AML-193 (cell line): ENCODE measurements at places on chromosomes 6 and 20.

GRCh38 chr6:33694401-33694931 is 17.0 kb downstream of the UQCC2 start:
- no peak for DNase-seq

GRCh38 chr20:5100684-5101347 is 18.9 kb downstream of the PCNA start:
- peak; percentile 56 for DNase-seq

DNA sequence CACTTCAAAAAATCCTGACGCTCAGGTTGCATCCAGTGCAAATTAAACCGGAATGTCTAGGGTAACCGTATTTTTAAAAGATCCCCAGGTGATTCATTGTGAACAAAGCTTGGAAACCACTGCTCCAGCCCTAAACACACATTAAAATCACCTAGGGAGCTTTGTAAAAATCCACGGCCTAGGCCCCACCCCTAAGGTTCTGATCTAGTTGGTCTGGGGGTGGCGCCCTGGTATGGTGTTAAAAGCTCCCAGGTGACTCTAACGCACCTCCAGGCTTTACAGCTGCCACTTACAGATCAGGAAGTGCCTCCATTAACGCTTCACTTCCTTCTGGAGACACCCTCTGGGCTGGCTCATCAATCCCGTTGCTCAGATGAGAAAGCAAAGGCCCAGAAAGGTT is 92.2 kb downstream of the GRM4 start:
- no peak for DNase-seq

- no peak for DNase-seq
Observed at GRCh38 chr6:51842061-51842803, 245.2 kb downstream of the PKHD1 start.

GRCh38 chr6:23170049-23170448 is 600.7 kb downstream of the HDGFL1 start:
- DNase-seq = no peak

DNA sequence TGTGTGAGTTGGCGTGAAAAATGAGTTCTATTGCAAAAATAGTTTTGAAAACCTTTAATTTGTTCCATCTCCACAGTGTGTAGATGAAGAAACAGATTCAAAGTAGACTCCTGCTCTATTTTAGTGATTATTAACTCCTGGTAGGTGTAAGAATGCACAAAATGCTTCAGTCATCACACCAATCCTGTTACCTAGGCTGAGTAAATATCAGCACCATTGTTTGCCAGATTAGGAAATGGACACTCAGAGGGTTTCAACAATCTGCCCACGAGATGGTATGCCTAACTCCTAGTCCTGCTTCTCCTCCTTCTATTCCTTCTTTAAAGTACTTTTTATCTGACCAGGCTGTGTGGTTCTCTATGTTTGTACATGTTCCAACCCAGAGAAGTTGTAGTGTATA is 108.9 kb upstream of the AHI1 start:
- DNase-seq = no peak

DNA sequence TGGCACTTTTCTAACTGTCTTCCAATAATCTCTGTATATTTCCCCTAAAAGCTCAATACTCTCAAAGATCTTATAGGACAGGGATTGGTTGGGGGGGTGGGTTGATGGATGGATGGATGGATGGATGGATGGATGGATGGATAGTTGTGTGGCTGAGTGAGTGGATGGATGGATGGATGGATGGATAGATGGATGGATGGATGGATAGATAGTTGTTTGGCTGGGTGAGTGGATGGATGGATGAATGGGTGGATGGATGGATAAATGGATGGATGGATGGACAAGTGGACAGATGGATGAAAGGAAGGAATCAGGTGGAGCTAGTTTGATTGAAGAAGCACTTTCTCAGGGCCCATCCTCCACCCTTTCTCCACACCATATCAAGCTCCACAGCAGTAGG is 388.8 kb downstream of the CDC5L start:
- no peak for DNase-seq

DNA sequence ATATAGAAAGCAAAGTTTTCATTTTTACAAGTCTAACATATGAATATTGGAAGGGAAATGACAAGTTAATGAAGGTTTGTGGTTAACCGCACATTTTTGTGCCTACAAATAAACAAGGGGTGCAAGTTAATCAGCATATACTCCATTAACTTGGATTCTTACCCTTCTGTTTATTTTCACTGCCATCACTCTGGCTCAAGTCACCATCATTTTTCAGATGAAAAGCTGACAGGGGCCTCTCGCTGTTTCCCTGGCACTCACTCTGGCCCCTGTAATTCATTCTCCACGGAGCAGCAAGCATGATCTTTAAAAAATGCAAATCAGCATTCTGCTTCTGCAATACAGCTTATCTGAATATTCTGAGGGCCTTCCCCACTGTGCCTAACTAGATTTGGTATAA is 29.8 kb downstream of the APCDD1L start:
- no peak for DNase-seq

- DNase-seq = no peak
Observed at GRCh38 chr6:111989743-111990142, 64.2 kb upstream of the CCN6 start.

DNA sequence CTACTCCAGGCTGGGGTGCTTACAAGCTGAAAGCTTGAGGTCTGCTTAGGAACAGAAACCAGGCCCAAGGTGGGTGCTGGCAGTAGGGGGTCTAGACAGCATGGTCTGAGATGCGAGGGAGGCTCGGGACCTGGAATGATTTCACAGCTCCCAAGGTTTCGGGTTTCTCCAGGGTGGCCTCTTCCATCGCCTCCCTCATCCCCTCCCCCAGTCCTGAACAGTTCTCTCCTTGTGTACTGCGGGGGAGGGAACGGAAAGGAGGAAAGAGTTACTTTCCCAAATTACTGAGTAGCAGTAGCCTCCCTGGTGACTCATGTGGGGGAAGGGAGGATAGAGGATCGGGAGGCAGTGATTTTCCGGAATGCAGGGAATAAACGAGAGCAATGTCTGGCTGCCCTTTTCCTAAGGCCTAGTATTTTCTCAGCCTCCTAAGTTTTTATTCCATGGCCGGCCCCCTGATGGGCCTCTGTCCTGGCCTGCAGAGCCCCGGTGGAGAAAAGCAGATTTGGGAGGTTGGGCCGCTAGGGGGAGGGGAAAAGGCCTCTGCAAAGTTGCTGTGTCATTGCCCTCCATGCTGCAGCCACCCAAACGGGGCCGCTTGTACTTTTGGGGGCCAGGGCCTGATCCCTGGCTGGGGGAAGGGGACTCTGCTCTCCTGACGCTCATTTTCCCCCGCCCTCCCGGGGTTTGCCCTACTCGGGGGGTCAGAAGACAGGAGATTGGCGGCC is 1.5 kb downstream of the BRD2 start:
- DNase-seq = peak; percentile 91

- no peak for DNase-seq
Observed at GRCh38 chr6:7827142-7827541, 83.4 kb downstream of the TXNDC5 start.

GRCh38 chr6:41039060-41039998 is at the start of gene UNC5CL:
Gene UNC5CL, minus strand, starts transcription at chr6:41039221. Its CDS starts 4,147 bp downstream, at chr6:41035074.
- DNase-seq = peak; percentile 39

DNA sequence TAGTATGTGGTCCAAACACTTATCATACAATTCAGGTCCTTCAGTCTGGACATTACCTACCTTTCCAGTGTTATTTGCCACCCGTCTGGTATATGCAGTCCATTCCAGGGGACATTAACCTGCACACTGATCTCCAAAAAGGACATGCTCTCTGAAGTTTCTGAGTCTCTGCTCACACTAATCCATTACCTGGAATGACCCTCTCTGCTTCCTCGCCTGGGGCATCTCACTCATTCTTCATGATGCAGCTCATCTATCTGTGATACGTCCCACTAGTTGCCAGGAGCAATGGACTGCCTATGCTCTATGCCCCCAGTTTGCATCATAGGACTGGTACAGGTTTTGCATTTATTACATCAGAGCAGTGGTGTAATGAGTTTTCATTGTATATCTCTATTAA is 5.9 kb upstream of the TUBB2B start:
- no peak for DNase-seq

DNA sequence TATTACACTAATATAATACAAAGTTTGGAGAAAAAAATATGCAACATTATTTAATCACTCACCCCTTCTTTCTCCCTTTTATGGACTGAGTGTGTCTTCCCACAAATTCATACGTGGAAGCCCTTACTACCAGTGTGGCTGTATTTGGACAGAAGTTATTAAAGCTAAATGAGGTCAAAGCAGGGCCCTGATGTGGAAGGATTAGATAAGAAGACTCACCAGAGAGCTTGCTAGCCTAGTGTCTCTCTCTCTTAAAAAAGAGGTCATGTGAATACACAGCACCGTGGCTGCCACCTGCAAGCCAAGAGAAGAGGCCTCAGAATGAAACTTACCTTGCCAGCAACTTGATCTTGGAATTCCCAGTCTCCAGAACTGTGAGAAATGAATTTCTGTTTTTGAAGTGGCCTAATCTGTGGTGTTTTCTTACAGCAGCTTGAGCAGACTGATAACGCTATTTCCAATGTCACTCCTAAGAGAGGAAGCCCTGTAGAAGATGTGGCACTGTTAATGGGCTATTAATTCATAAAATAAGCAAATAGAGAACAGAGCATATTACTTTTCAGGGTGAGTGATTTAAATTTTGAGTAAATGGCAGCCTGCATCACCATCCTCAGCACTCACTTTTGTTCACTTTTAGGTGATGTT is 233.4 kb downstream of the TBC1D7 start:
- DNase-seq = no peak

- DNase-seq = no peak
Observed at GRCh38 chr20:672963-673602, 2.5 kb downstream of the SCRT2 start.

DNA sequence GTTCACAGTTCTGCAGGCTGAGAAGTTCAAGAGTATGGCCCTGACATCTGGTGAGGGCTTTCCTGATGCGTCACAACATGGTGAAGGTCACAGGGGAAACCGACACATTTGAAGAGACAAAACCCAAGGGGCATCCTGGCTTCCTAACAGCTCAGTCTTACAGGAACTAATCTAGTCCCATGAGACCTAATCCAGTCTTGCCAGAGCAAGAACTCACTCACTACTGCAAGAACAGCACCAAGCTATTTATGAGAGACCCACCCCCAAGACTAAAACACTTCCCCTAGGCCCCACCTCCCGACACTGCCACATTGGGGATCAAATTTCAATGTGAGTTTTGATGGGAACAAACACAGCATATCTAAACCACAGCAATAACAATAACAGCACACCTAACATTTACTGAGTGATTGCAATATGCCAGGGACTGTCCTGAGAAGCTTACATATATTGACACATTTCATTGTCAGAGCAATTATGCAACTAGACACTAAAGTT is 46.6 kb downstream of the TPBG start:
- DNase-seq = no peak
